Stimulated activated naive CD4-positive, alpha-beta T cell (primary cell): ENCODE measurements at places on chromosomes 2 and 18.

- DNase-seq = no peak
Measured at GRCh38 chr2:226115832-226116200, 683.8 kb downstream of the IRS1 start.

DNA sequence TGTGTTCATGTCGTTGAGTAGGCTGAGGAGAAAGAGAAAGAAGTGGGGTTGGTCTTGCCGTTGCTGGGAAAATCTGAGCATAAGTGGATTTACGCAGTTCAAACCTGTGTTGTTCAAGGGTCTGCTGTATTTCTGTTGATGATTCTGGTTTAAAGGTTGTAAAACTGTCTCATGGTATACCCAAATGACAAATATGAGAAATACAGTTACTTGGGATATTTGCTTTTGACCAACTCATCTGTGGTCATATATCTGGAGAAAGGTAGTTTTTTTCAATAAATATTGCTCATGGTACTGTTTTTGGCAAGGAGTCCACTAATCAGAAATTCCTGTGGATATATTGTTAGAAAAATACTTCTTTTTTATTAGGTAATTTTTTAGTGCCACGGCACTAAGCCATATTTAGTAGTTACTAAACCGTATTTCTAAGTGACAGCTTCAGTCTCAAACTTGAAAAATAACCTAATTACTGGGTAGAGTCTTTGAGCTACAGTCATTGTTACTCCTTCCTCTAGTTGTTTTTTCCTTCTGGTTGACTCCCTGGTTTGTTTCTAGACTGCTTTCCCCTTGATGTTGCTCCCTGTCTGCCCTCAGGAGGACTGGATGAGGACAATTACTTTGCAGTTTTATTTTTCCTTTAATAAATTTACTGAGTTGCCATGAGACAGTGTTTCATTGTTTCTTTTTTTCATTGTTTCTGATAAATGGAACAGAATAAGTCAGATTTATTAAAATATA is 31.5 kb downstream of the MOB4 start:
- no peak for DNase-seq

DNA sequence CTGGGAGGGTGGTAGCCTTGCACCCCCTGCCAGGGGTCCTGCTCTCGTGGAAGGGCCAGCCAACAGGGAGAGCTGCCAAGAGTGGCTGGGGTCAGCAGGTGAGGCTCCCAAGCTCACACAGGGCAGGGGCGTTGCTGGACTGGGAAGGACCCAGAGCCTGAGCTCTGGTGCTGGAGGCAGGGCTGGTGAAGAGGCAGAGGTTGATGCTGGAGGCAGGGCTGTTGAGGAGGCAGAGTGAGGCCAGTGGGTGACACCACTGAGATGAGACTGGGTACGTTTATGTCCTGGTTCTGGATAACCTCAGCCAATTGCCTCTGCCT is 7.0 kb downstream of the ADRA2B start:
- no peak for DNase-seq

DNA sequence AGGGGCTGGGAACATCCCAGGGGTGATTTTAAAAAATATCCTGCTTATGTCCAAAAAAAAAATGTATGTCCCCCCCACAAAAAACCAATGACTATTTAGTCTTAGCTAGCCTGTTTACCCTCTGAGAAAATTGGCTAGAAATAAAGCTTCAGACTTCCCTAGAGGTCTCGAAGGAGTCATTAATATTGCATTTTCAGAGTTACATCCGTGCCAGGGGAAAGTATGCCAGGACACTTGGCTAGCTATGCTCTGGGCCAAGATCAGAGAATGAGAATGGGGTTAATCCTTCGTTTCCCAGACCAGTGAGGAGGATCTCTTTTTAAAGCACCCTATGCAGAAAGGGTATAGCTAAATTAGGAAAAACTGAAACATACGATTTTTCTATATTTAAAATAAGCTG is 183.6 kb downstream of the MC4R start:
- DNase-seq = no peak

- DNase-seq = peak; percentile 58
Measured at GRCh38 chr2:20447437-20448245, 767 bp downstream of the RHOB start.

DNA sequence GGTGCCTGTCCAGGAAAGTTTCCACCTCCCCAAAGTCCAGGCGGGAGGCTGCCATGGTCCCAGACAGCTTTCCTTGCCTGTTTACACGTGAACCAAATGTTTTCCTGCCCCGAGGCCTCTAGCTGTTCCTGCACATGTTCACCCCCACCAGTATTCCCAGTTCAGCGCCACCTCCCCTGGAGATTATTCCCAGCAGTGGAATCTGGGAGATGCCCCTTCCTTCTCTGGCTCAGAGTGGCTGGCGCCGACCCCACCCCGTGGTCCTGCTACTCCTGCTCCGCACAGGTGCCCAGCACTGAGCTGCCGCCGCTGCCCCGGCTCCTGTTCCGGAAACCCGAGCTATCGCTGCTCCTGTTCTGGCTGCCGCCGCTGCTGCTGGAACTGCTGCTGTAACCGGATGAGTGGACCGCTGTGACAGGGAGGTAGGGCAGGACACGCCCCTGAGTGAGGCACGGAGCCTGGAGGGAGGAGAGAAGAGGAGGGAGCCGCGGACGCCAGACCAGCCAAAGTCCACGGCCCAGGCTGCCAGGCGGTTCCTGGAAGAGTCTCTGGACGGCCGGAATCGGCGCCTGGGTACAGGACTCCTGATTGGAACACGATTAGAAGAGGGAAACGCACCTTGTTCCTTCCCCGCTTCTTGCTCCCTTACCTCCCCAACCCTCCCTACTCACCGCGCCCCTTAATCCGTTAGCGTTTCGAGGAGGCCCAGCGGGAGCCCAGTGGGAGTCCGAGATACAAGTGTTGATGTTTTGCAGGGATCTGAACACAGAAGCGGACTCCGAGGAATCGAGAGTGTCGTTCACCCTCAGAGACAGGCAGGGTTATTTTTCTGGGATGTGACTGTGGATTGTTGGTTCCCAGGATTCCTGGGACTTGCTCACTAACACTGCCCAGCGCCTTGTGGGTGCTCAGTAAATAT is at the start of gene PDE11A:
PDE11A (minus strand) TSS at position 395 of the 919 bp plus-strand sequence; CDS start at position 55, 340 bp downstream.
- DNase-seq = no peak

DNA sequence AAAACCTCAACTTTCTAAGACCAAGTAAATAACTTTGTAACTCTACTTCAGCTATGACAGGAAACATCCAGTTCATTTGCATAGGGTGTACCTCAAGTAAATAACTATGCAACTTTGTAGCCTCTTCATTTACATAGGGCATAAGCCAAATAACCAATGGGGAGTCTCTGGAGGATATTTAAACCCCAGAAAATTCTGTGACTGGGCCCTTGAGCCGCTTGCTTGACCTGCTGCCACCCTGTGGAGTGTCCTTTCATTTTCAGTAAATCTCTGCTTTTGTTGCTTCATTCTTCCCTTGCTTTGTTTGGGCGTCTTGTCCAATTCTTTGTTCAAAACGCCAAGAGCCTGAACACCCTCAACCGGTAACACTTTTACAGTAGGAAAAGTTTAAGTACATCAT is 1112.7 kb upstream of the NRXN1 start:
- no peak for DNase-seq

DNA sequence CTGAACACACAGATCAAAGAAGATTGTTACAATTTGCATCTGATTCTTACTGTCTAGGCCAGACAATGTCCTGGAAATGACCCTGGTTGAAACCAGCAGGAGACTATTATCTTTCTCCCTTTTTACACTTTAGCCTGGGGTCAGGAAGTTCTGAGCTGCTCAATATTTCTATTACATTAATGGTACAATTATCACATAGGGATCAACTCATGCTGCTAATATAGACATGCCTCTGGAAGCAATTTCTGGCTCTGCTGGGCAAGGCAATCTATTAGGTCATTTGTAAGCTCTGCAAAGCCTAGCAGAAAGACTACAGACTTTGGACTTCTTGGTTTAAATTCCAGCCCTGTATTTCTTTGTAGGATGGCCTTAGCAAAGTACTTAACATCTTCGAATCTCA is 205.3 kb downstream of the LRP1B start:
- DNase-seq = no peak

DNA sequence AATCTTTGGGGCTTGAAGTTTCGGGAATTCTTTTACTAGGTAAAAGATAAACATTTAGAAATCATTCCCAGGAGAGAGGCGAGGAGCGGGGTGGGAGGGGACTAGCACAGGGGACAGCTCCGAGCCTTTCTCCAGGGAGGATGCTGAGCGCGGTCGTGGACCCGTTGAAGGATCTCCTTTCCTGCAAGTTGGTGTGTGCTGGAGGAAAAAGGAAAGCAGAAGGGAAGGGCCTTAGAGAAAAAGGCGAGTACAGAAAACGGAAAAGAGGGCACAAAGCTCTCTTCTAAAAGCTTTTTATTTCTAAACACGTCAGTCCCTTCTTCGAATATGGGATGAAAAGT is 640 bp downstream of the SLC39A6 start:
- no peak for DNase-seq

GRCh38 chr2:83944191-83944590 is 514.9 kb downstream of the SUCLG1 start:
- no peak for DNase-seq

DNA sequence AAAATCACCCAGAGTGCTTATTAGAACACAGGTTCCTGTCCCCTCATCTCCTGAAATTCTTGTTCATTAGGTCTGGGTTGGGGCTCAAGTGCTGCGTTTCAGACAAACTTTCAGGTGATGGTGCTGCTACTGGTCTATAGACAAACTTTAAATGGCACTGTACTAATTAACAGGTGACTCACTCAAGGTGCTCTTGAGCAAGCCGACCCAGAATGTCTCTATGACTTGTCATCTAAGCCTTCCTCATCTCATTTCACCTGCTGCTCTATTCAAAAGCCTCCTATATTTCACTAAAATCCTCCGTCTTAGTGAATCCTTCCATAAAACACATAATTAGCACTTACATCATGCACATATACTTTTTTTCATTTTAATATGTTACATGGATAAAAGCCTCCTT is 29.9 kb upstream of the STK39 start:
- no peak for DNase-seq

DNA sequence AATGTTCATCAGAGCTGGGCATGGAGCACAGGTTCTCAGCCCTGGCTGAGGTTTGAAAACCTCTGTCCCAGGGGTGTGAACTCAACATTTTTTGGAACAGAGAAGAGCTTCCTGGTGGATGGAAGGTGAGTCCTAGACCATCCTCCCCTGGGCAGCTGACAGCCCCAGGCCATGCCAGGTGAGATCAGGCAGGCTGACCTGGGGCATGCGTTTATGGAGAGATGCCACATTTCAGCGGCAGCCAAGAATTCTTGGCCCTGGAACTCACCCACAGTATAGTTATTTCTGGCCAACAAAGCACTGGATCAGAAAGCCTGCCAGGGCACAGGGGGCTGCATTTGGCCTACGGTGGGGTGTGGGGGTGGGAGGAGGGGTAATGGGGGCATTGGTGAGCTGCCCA is 83.8 kb downstream of the EDAR start:
- no peak for DNase-seq

DNA sequence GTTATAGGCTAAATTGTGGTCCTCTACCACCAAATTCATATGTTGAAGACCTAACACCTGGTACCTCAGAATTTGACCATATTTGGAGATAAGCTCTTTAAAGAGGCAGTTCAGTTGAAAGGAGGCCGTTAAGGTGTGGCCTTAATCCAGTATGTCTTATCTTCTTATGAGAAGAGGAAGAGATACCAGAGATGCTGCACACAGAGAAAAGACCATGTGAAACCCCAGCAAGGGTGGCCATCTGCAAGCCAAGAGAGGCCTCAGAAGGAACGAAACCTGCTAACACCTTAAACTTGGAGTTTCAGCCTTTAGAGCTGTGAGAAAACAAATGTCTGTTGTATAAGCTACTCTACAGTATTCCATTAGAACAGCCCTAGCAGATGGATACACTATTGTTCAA is 528.1 kb upstream of the DCC start:
- DNase-seq = no peak

- no peak for DNase-seq
Measured at GRCh38 chr2:137192366-137193310, 427.3 kb downstream of the THSD7B start.

- DNase-seq = no peak
Measured at GRCh38 chr2:168639441-168639898, 163.0 kb upstream of the NOSTRIN start.

DNA sequence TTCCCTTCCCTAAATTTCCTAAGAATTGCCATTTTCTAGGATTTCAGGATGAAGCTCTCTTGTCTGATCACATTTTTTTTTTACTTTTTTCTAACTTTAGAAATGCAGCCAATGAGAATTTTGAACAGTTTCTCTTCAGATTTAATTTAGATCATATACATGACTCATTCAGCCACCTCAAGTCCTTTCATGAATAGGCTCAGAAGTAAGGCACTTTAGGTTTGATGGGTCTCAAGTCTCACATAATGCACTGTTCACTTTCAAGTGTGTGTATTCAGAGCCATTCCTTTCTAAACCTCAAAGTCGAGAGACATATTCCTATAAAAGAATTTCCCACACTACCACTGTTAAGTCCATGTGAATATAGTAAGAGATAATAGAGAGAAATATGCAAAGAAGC is 614.1 kb upstream of the VRK2 start:
- DNase-seq = no peak

- no peak for DNase-seq
Measured at GRCh38 chr2:148282201-148282600, 261.3 kb downstream of the MBD5 start.

GRCh38 chr2:2057125-2057721 is 273.9 kb downstream of the MYT1L start:
- DNase-seq = no peak

GRCh38 chr2:95300450-95300849 is 3.3 kb downstream of the KCNIP3 start:
- no peak for DNase-seq

GRCh38 chr2:182946958-182947369 is 80.5 kb upstream of the FRZB start:
- no peak for DNase-seq

DNA sequence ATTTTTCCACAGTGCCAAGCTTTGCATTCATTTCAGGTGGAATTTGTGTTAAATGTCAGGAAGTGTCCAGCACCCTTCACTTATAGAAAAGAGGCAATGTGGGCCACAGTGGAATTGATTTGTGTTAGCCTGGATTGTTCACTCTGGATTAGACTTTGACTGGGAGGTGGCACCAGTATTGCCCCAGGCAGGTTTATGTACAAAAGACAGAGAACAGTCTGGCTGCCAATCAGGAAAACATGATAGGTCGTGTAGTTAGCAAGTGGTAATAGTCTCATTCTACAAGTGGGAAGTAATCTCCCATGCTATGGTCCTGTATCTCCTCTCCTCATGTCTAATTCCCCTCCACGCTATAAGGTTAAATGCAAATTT is 45.6 kb downstream of the RAB27B start:
- no peak for DNase-seq

DNA sequence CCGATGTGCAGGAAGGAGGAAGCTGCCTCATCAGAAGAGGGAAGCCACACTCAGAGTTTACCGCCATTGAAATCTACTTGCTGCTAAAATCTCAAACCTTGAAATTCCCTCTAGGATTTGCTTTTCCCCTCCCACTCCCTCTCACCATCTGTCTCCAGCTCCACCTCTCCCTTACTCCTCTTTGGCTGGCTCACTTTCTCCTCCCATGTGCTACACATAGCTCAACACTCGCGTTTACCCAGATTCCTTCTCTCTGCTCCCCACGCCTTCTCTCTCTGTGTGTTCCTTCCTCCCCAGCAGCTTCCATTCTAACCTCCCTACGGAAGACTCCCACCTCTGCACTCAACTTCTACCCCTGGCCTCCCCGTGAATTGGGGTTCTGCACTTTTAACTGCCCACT is 143.1 kb downstream of the DNER start:
- no peak for DNase-seq

GRCh38 chr2:65366595-65367125 is 65.7 kb downstream of the SPRED2 start:
- no peak for DNase-seq
